ENCODE measurements at places on chromosomes 2 and 18.

GRCh38 chr2:71813315-71813714 is 334.3 kb downstream of the CYP26B1 start:
- DNase-seq = no peak

- DNase-seq = no peak
Observed at GRCh38 chr18:74895686-74896085, 298.0 kb downstream of the ZNF407 start.

DNA sequence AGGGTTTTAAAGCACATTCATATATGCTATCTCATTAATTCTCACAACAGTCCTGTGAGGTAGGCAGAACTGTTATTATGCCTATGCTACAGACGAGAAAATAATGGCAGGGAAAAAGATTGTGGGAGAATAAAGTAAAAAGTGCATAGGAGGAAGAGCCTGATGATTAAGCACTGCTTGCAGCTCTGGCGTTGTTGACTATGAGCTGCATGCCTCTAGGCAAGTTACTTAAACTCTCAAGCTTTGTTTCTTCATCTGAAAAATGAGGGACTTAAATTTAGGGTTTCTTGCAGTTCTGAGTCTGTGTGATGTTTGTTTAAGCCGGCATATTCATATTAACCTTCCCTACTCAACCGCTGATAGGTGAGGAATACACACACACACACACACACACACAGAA is 51.6 kb upstream of the RAPH1 start:
- DNase-seq = no peak

- no peak for DNase-seq
Observed at GRCh38 chr2:28009732-28010131, 119.2 kb downstream of the BABAM2 start.

GRCh38 chr2:30608643-30609042 is 161.6 kb downstream of the LCLAT1 start:
- DNase-seq = no peak

- no peak for DNase-seq
Observed at GRCh38 chr2:78984386-78984785, 41.1 kb upstream of the REG3G start.

Measured in activated naive CD4-positive, alpha-beta T cell treated with anti-CD3 and anti-CD28 coated beads, Interleukin-2, amount 50 U/mL, for 72 hours (primary cell).